ENCODE measurements at places on chromosomes 13 and 19. TPM values are rescaled to one million over a fixed set of nuclear protein-coding genes. Genes with fewer than 3 reads are reported as not detected.

DACT3 gene
- 0.39 TPM for total RNA-seq

TEX26 gene
- total RNA-seq, result not detected

BRCA2 gene
- 3.6 TPM for total RNA-seq

PROZ gene
- not detected for total RNA-seq

TMEM255B gene
- 0.91 TPM for total RNA-seq

Measured in A549 treated with CpdA at 1 μM for 4 hours (cell line).